Common myeloid progenitor, CD34-positive (primary cell): ENCODE measurements at places on chromosomes 3 and 15.
A peak's percentile ranks its signal among the peaks of the same experiment; 100 is the strongest.

GRCh38 chr3:57852896-57853295, 96.8 kb downstream of the SLMAP start:
- DNase-seq, result peak; percentile 21

GRCh38 chr3:196886144-196886543, 18.4 kb downstream of the SENP5 start:
- no peak for DNase-seq

- no peak for DNase-seq
Measured at GRCh38 chr3:64141476-64141875, 83.8 kb downstream of the PRICKLE2 start.

- peak; percentile 43 for DNase-seq
Measured at GRCh38 chr3:177615015-177615414, 417.7 kb upstream of the TBL1XR1 start.

DNA sequence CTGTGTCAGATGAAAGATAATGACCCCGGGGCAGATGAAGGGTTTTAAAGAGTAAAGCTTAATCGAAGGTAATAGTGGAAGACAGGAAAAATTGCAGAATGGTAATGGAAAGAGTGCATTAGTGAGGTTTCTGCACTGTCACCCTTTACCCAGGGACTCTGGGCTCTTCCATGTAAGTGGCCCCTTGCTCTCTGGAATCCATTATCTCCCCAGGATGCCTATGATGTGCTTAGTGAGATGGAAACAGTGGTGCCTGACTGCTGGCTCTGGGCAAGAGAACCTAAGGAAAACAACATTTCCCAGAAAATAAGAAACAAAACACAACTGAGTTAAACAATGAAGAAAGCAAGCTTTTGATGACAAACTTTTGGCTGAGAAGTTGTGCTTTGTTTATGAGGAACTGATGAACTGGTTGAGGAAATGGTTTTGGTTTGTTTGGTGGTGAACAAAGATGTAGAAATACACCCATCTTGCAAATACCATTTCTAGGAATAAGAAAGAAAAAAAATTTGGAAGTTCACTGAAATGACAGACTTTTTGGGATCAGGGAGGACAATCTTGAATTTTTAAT, 119.9 kb upstream of the RASGRP1 start:
- peak; percentile 51 for DNase-seq

DNA sequence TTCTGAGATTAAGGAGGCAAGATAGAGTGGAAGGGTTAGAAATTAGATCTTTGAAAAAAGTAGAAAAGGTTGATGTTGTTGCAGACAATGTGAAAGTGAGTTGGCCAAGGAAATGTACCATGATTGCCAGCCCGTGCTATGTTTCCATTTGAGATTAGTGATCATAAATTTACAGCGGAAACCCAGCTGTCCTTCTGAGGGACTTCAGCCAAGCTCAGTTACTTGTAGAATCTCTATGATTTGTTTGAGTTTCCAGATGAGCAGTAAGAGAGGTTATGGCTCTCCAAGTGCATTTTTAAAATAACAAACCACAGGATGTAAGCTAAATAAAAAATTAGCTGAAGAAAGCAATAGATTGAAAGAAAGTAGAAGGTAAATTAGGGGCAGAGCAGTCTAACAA, 54.2 kb upstream of the RBMS3 start:
- DNase-seq, result no peak

DNA sequence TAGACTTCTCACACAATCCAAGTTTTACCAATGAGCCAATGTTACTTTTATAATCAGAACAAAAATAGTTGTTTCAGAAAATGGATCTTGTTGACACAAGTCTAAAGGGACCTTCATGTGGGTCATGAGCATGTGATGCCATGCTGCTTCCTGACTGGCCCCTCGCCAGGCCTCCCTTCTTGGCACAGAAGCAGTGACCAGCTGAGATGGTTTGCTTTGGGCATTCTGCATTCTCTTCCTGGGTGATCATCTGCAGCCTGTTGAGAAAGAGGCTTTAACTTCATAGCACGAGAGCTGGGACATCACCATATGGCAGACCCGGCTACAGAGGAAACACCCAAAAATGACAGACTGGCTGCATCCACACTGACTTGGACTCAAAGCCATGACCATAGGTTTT, 45.7 kb downstream of the TGM4 start:
- no peak for DNase-seq

DNA sequence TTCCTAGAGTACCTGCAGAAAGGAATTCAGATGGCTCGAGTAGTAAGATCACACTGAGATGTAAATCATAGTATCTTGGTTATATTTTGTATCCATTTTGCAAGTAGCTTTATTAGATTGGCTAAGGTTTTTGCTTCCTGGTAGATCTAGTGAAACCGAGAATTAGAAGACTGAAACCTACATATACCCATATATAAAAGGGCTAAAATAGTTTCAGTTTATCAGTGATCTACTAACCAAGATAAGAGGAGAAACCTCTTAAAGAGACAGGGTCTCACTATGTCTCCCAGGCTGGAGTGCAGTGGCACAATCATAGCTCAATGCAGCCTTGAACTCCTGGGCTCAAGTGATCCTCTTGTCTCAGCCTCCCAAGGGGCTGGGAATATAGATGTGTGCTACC, 135.3 kb downstream of the PCCB start:
- DNase-seq, result no peak

DNA sequence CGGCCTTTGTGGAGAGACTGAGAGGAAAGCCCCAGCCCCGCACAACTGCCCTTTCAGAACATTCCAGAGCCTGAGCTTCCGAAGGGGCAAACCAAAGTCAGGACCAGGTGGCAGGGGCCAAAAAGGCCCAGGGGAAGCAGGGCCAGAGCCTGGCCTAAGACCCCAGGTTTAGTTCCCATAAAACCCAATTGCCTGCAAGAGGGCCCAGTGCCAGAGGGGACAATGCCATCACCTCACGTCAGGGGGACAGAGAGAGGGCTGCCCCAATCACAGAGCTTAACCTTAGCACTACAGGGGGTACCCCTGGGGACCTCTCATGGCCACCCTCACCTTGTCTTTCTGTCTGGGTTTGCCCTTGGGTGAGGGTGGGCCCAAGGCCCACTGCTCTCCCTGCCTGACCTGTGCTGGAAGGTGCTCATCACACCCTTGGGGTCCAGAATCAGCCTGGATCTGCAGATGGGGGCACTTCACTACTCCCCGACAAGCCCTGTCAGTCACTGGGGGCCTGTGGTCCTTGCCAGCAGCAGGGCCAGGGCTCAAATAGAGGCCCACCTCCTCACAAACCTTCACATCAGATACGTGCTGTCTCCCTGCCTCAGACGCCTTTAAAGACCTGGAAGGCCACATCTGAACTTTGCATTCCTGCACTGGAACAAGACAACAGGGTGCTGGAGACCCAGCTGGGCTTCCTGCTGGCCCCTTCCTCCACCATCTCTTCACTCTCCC, 3.8 kb downstream of the CALML4 start:
- no peak for DNase-seq

GRCh38 chr15:85831415-85832113, 36.8 kb upstream of the KLHL25 start:
- DNase-seq, result peak; percentile 51

DNA sequence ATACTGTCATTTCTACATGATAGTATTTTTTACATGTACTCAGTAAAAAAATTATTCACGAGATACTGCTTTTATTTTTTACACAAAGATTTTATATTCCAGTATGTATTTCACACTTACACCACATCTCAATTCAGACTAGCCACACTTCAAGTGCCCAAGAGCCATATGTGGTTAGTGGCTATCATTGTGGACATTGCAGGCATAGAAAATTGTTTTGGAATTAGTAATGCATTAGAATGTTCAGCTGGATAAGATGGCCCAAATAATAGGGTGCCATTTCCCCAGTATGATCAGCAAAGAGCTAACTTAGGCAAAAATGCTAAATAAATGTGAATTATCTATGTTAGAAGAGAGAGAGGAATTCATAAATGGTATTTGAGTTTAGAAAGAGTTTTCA, 203.8 kb upstream of the MCTP2 start:
- DNase-seq, result no peak

GRCh38 chr3:62975566-62975965, 100.3 kb upstream of the CADPS start:
- no peak for DNase-seq

DNA sequence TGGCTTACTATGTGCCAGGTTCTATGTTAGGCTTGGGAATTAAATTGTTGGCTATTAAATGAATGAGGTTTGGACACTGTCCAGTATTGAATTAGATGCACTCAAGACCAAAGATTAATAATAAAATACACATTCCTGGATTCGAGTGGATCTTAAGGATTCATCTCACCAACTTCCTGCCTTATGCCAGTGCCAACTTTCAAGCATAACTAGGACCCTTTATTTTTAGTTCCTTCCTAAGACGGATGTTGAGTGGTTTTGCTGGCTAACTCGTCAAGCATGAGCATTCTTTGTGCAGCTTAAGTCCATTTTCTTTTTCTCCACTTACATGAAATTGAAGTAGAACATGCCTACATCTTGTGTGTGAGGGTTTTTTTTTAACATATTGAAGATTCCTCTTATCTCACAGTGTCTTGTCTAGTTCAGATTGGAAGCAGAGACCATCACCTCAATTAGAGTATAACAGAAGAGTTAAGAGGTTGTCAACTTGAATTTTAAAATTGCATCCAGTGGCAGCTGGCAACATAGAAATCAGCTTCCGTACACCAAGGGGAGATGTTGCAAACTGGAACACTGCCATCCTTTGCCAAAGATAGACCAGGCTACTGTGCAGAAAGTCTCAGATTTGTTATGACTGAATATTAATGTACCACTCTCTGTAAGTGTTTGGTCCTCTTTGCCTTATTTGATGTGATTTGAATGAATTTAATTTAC, 106.3 kb upstream of the BFSP2 start:
- no peak for DNase-seq
